ENCODE measurements at places on chromosomes 5 and 9.

DNA sequence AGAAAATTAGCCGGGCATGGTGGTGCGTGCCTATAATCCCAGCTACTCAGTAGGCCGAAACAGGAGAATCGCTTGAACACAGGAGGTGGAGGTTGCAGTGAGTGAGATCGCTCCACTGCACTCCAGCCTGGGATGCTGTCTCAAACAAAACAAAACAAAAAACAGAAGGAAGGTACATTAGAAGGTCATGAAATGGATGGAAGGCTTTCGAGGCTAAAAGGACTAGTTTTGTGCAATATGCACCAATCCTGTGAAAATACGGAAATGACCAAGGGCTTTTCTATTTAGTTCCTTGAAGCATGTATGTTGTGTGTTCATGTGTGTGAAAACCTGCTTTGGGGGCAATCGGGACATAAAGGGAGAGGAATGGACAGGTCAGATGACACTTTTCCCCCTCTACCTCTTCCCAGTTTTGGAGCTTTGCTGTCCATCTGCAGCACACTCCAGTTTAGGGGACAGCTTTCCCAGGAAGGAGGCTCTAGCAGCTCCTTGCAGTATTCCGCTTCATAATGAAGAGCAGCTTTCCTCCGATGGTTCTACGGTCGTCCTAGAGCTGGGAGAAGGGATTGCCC lies 15.0 kb downstream of the SPRY4 start:
- no peak for DNase-seq

GRCh38 chr5:66273121-66273520 lies 129.0 kb downstream of the SREK1 start:
- DNase-seq, result no peak

- no peak for DNase-seq
Measured at GRCh38 chr5:58458743-58459145, 1.1 kb downstream of the PLK2 start.

GRCh38 chr5:78893940-78894677 lies 91.0 kb downstream of the ARSB start:
- no peak for DNase-seq

- no peak for DNase-seq
Measured at GRCh38 chr9:89722712-89723111, 117.9 kb downstream of the GADD45G start.

DNA sequence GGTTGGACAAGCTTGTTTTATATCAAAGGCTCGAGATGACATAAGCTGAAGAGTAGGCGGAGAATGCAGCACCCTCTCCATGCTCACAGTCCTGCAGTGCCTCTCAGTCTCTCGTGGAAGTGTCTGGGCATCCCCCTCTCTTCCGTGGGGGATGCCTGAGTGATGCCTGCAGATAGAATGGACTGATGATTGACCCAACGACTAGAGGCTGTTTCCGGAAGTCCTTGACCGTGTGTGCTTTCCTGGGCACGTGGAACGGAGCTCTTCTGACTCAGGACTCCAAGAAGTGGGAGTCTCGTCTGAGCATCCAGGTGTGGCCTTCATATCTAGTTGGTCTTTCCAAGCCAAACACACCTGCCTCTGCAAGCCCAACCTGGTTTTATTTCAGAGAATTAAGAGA lies 241.8 kb upstream of the IRX2 start:
- no peak for DNase-seq

- DNase-seq, result no peak
Measured at GRCh38 chr9:13450723-13451122, 171.2 kb upstream of the MPDZ start.

GRCh38 chr5:39106322-39106721 lies 32.1 kb upstream of the RICTOR start:
- DNase-seq, result no peak

DNA sequence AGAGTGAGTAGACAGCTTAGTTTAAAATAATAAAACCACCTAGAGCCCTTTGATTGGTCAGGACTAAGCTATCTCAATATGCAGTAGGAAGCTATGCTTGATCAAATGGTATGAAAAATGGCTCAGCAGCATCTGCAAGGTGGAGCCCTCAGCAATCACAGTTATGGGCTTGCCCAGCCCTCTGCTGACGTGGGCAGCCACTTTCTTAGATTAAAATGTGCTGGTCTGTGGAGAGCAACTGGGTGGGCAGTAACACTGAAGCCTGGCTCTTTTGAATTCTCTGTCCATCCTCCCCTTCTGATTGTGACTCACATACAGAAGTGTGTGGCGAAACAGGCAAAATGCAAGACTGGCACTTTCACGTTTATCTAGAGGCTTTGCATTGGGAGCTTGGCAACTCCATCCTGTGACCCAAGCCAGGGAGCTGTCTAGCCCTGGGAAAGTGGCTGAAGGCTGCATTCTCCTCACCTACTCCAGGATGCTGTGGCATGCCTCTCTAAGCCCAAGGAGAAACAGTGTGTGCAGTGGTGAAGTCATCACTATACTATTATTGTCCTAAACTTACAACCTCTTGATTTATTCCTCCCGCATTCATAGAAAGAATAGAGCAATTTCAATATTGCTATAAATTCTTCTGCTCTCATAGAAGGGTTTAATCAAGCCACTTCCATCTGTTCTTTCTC lies 61.1 kb downstream of the MED10 start:
- DNase-seq, result no peak

All from stimulated activated CD8-positive, alpha-beta memory T cell treated with anti-CD3 and anti-CD28 coated beads, Interleukin-7, amount 100 ng/mL, for 4 hours (primary cell).